Esophagus squamous epithelium (tissue), 5 donors: ENCODE measurements at places on chromosomes 5 and 9. TPM values are rescaled to one million over a fixed set of nuclear protein-coding genes. Genes with fewer than 3 reads are reported as not detected.

DNAJC18 gene
- 0.53 TPM for total RNA-seq

ARL14EPL gene
- not detected for total RNA-seq

MAMDC4 gene
- total RNA-seq: 1.8 TPM

PHYKPL gene
- 21.3 TPM for total RNA-seq

IFNE gene
- total RNA-seq: 3.4 TPM

MYORG gene
- total RNA-seq: 5.3 TPM

LRRC19 gene
- not detected for total RNA-seq

CCNJL gene
- 0.38 TPM for total RNA-seq

ZFAND5 gene
- 89.1 TPM for total RNA-seq

ARHGEF37 gene
- total RNA-seq: 29.3 TPM

SLC27A6 gene
- total RNA-seq: 1.3 TPM

PGGT1B gene
- total RNA-seq: 15.7 TPM

SLC23A1 gene
- total RNA-seq: 6.4 TPM

SELENOP gene
- 74.7 TPM for total RNA-seq

ACTBL2 gene
- total RNA-seq: not detected

TMEM267 gene
- 11.7 TPM for total RNA-seq

HRCT1 gene
- not detected for total RNA-seq

CAMK2A gene
- total RNA-seq: not detected

BNC2 gene
- total RNA-seq: 12.4 TPM

SMIM15 gene
- 33.6 TPM for total RNA-seq

NPR3 gene
- 7.9 TPM for total RNA-seq

CRB2 gene
- not detected for total RNA-seq

NDUFAF2 gene
- total RNA-seq: 28.4 TPM

GABRA1 gene
- total RNA-seq: not detected
